ENCODE measurements at places on chromosomes 5 and 9.

GRCh38 chr9:93287189-93287552, 103.2 kb downstream of the WNK2 start:
- H3K27ac ChIP-seq, result no peak overlapping the region
- DNase-seq, result no peak
- no peaks in the 10 kb centered on the region for H3K27me3 ChIP-seq
- no peaks in the 10 kb centered on the region for H3K36me3 ChIP-seq
- H3K4me1 ChIP-seq, result no peaks in the 10 kb centered on the region
- no peak overlapping the region for H3K4me3 ChIP-seq

- no peak overlapping the region for H3K4me3 ChIP-seq
- no peak for DNase-seq
- no peaks in the 10 kb centered on the region for H3K4me1 ChIP-seq
- no peaks in the 10 kb centered on the region for H3K27me3 ChIP-seq
Measured at GRCh38 chr9:135002802-135003201, 84.7 kb upstream of the OLFM1 start.

GRCh38 chr9:7879551-7880245, 80.1 kb upstream of the DMAC1 start:
- H3K4me1 ChIP-seq, result no peaks in the 10 kb centered on the region
- no peak for DNase-seq
- no peak overlapping the region for H3K27ac ChIP-seq
- H3K36me3 ChIP-seq, result no peaks in the 10 kb centered on the region

GRCh38 chr9:114055061-114055460, 23.0 kb downstream of the AMBP start:
- DNase-seq, result no peak
- H3K4me3 ChIP-seq, result no peak overlapping the region
- no peaks in the 10 kb centered on the region for H3K27me3 ChIP-seq

DNA sequence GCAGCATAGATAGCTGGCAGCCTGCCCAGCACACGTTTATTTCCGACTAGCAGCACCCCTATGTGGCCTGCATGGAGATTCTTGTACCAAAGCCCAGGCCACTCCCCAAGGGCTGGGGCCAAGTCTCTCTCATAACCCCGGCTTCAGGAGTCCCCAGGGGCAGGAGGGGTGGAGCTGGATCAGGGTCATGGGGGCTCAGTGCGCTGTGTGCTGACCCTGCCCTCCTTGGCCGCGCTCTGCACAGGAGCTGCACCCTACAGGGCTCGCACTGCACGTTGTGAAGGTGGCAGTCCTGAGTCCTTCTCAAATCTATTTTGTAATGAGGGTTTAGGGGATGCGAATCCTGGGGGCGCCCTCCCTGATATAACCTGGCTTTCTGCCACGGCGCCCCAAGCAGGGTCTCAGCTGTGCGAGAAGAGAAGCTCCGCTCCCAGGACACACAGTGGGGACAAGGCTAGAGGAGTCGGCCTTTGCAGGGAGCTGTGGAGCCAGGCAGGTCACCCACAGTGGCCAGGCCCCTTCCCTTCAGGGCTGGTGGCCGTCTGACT, 28.6 kb downstream of the NKD2 start:
- no peak overlapping the region for H3K4me3 ChIP-seq
- no peaks in the 10 kb centered on the region for H3K27me3 ChIP-seq
- H3K36me3 ChIP-seq, result no peaks in the 10 kb centered on the region
- no peaks in the 10 kb centered on the region for H3K4me1 ChIP-seq
- no peak overlapping the region for H3K27ac ChIP-seq

- H3K4me3 ChIP-seq, result no peak overlapping the region
- no peaks in the 10 kb centered on the region for H3K4me1 ChIP-seq
- DNase-seq, result no peak
- no peaks in the 10 kb centered on the region for H3K36me3 ChIP-seq
- H3K27ac ChIP-seq, result no peak overlapping the region
Measured at GRCh38 chr9:89466451-89467277, 31.2 kb downstream of the SEMA4D start.

GRCh38 chr5:66643387-66643786, 47.2 kb downstream of the MAST4 start:
- no peaks in the 10 kb centered on the region for H3K4me1 ChIP-seq
- H3K27me3 ChIP-seq, result no peaks in the 10 kb centered on the region
- no peak overlapping the region for H3K27ac ChIP-seq

GRCh38 chr5:65961633-65962032, 35.3 kb downstream of the ERBIN start:
- no peak overlapping the region for H3K27ac ChIP-seq
- peaks cover 9% of the 10 kb centered on the region for H3K4me1 ChIP-seq
- DNase-seq, result no peak
- no peaks in the 10 kb centered on the region for H3K27me3 ChIP-seq
- H3K4me3 ChIP-seq, result no peak overlapping the region

DNA sequence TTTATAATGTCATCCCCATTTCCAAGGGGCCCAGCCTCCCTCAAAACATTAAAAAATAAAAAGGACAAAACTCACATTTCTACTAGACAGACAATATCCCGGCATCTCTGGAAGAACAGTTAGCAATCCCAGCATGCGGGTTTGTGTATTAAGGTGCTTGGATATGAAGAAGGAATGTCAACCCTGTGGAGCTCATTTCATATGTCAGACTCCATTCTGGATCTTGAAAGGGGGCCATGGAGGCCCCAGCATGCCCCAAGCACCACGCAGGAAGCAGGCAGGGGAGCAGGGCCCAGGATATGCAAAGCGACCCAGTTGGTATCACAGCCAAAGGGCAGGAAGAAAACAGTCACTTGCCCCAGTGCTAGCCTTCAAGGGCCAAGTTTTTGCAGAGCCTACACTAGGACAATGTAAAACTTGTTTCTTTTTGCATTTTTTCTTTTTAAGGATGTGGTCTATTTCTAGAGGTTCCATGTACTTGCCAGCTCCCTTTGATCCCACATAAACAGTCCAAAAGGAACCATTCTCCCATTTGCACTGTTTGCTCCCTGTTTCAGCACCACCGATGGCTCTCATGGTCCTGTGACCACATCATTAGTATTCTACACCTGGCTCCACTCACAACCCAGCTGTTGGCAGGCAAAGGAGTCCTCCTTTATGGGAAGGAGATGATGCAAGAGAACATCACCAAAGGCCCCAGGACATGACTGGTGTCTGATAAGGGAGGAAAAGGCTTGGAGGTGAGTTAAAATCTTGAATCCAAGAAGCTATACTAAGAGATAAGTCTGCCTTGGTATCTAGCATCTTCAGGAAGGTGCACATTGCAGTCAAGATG, 58.3 kb downstream of the FGF1 start:
- H3K27ac ChIP-seq, result no peak overlapping the region
- no peaks in the 10 kb centered on the region for H3K27me3 ChIP-seq
- DNase-seq, result no peak

DNA sequence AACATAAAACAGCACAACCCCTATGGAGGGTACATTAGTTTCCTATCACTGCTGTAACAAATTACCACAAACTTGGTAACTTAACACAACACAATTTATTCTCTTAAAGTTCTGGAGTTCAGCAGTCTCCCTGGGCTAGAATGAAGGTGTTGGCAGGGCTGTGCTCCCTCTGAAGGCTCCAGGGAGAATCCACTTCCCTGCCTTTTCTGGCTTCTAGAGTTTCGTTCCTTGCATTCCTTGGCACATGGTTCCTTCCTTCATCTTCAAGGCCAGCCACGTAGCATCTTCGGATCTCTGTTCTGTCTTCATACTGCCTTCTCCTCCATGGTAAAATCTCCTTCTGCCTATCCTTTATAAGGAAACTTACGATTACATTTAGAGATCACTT, 25.0 kb upstream of the GSN start:
- H3K4me3 ChIP-seq, result no peak overlapping the region
- H3K4me1 ChIP-seq, result no peaks in the 10 kb centered on the region
- no peaks in the 10 kb centered on the region for H3K27me3 ChIP-seq
- DNase-seq, result no peak

DNA sequence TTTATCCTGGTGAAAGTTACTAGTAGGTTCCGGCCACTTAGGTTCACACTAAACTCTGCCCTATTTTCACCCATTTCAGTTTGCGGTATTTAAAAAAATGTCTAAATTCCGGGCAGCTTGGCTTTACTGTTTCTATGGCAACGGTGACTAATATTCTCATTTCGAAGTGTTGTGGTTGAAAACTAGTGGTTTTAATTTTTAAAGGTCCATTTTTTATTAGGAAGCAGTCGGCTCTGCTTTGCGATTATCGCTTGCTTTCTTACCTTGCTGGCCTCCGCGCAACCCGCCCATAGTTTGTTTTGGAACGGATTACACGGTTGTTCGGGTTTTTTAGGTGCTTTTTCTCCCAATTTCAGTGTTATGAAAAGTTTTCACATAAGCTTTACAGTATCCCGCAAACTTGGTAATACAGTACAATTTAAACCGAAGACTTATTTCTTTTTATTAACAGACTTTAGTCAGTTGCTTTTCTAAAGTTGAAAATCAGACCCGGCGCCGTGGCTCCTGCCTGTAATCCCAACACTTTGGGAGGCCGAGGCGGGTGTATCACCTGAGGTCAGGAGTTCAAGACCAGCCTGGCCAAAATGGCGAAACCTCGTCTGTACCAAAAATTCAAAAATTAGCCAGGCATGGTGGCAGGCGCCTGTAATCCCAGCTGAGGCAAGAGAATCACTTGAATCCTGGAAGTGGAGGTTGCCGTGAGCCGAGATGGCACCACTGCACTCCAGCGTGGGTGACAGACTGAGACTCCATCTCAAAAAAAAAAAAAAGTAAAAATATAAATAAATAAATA, 1.6 kb downstream of the KDM4C start:
- no peaks in the 10 kb centered on the region for H3K36me3 ChIP-seq
- peaks cover 12% of the 10 kb centered on the region for H3K4me1 ChIP-seq
- no peaks in the 10 kb centered on the region for H3K27me3 ChIP-seq
- no peak for DNase-seq
- peak overlapping the region; percentile 94 for H3K27ac ChIP-seq

DNA sequence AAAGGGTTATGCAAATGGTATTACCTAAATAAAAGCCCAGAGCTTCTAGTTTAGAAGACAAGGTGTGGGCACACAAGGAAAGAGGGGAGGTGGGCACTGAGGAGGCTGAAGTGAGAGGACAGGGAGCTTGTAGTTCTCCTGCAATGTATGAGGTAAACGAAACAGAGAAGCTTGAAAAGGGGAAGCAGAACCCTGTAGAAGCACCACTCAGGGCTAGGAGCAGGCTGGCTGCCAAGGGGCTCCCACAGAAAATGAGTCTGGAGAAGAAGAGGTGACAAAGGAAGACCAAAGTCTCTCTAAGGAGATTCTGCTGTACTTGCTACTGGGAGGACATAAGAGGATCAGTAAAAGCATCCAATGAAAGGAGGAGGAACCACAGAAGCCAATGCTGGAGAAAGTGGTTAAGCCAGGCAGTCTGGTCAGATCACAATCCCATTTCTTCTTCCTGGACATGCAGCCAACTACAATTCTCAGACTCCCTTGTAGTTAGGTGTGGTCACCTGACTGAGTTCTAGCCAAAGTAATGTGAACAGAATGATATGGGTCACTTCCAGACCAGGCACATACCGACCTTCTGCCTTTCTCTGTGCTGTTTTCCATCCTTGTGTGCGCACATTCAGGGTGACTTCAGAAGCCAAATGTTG, 174.5 kb upstream of the MAP3K1 start:
- H3K27me3 ChIP-seq, result no peaks in the 10 kb centered on the region
- H3K4me3 ChIP-seq, result no peak overlapping the region
- H3K27ac ChIP-seq, result peak overlapping the region; percentile 66
- peaks cover 29% of the 10 kb centered on the region for H3K4me1 ChIP-seq

DNA sequence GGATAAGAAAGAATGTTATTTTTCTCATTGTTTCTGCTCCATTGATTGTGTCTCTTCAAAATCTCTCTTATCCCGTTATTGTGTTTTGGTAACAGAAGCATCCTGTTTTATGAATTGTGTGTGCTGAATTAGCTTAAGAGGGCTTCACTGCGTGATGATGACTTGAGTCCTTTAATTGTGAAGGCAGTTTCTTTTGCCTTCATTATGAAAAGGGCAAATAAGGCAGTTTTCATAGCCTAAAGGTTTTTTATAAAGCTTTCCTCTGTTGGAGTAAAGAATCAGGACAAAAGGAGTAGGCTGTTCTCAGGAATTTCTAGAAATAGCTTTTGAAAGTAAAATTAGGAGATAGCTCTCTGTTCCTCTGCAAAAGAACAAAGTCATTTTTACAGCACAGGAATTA, 169.8 kb downstream of the FOCAD start:
- H3K4me1 ChIP-seq, result no peaks in the 10 kb centered on the region
- DNase-seq, result no peak
- H3K4me3 ChIP-seq, result no peak overlapping the region
- H3K27me3 ChIP-seq, result no peaks in the 10 kb centered on the region

DNA sequence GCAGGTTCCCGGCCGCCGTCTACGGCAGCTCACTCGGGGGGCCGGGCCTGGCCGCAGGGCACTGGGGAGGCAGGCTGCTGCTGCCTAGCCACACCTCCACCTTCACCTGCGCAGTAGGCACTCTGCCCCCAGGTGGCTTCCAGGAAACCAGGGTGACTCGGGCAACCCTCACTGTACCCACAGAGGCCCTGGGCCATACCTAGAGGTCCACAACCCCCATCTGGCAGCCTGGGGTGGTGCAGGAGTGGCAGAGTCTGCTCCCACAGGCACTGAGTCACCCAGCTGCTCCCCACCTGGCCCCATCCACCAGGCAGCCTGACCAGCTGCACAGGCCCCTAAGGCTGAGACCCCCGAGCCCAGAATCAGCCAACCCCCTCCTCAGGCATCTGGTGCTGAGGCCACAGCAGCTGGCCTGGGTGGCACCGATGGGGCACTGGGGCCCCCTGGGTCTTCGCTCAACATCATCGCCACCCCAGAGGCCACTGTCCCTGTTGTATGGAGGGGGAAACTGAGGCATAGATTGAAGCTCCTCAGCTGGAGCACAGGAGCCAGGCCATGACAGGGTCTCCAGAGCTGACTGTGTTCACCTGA, 70.2 kb downstream of the KCNT1 start:
- no peaks in the 10 kb centered on the region for H3K36me3 ChIP-seq
- no peak for DNase-seq
- no peak overlapping the region for H3K27ac ChIP-seq
- H3K4me3 ChIP-seq, result no peak overlapping the region

- no peak overlapping the region for H3K4me3 ChIP-seq
- H3K4me1 ChIP-seq, result peaks cover 43% of the 10 kb centered on the region
- H3K27ac ChIP-seq, result peak overlapping the region; percentile 21
- peaks cover 32% of the 10 kb centered on the region for H3K36me3 ChIP-seq
Measured at GRCh38 chr9:136082496-136083361, 12.4 kb downstream of the NACC2 start.

- H3K36me3 ChIP-seq, result no peaks in the 10 kb centered on the region
- no peak overlapping the region for H3K27ac ChIP-seq
- H3K4me1 ChIP-seq, result no peaks in the 10 kb centered on the region
Measured at GRCh38 chr9:125774106-125774505, 26.9 kb downstream of the PBX3 start.

- no peak overlapping the region for H3K4me3 ChIP-seq
- H3K27ac ChIP-seq, result no peak overlapping the region
- H3K27me3 ChIP-seq, result no peaks in the 10 kb centered on the region
- no peak for DNase-seq
Measured at GRCh38 chr5:12704955-12705354, 800.7 kb upstream of the CTNND2 start.

GRCh38 chr5:104646416-104646815, 1083.8 kb upstream of the NUDT12 start:
- no peak overlapping the region for H3K4me3 ChIP-seq
- H3K4me1 ChIP-seq, result no peaks in the 10 kb centered on the region
- H3K27ac ChIP-seq, result no peak overlapping the region
- H3K27me3 ChIP-seq, result no peaks in the 10 kb centered on the region

GRCh38 chr9:127051881-127052595, 70.4 kb downstream of the ANGPTL2 start:
- H3K4me3 ChIP-seq, result no peak overlapping the region
- DNase-seq, result no peak
- peaks cover 32% of the 10 kb centered on the region for H3K4me1 ChIP-seq
- H3K36me3 ChIP-seq, result no peaks in the 10 kb centered on the region

Data from esophagus squamous epithelium (tissue), 5 donors.